ENCODE measurements at places on chromosomes 3 and 15. TPM values are rescaled to one million over a fixed set of nuclear protein-coding genes. Genes with fewer than 3 reads are reported as not detected.

Gene LRRC3B
- not detected for total RNA-seq

Gene PODXL2
- 2.9 TPM for total RNA-seq

Gene CCDC80
- total RNA-seq, result 206 TPM

Gene ZNF501
- total RNA-seq, result 2.8 TPM

Gene LNP1
- total RNA-seq, result 4.6 TPM

Gene KLF15
- 55.1 TPM for total RNA-seq

DNA sequence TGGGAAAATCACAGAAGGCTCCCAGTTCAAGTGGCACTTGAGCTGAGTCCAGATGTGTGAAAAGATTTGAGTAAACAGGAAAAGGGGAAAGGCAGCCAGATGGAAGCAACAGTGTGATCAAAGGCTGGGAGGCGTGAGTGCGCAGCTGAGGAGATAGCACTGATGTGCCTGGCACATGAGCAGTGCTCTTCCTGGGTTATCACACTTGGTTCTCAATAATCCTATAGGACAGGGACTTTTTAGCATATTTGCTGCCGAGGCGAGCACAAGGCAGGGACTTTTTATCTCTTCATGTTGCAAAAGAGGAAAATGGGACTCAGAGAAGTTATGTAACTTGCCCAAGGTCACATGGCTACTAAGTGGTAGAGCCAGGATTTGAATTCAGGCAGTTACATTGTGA lies 39.6 kb downstream of the CORO2B start:
- H3K27me3 ChIP-seq, result no peaks in the 10 kb centered on the region
- H3K4me1 ChIP-seq, result peaks cover 70% of the 10 kb centered on the region
- H3K4me3 ChIP-seq, result no peak overlapping the region
- H3K36me3 ChIP-seq, result no peaks in the 10 kb centered on the region
- no peak for DNase-seq

- no peaks in the 10 kb centered on the region for H3K36me3 ChIP-seq
- no peak overlapping the region for H3K27ac ChIP-seq
- H3K27me3 ChIP-seq, result no peaks in the 10 kb centered on the region
- no peaks in the 10 kb centered on the region for H3K4me1 ChIP-seq
- H3K4me3 ChIP-seq, result no peak overlapping the region
- no peak for DNase-seq
Measured at GRCh38 chr3:55166576-55167555, 239.0 kb upstream of the LRTM1 start.

- DNase-seq, result no peak
- no peak overlapping the region for H3K4me3 ChIP-seq
- H3K27ac ChIP-seq, result no peak overlapping the region
Measured at GRCh38 chr3:171876680-171877147, 33.6 kb downstream of the TMEM212 start.

- H3K27me3 ChIP-seq, result no peaks in the 10 kb centered on the region
Measured at GRCh38 chr15:69668963-69669362, 216.3 kb downstream of the RPLP1 start.

- no peaks in the 10 kb centered on the region for H3K36me3 ChIP-seq
- H3K4me1 ChIP-seq, result no peaks in the 10 kb centered on the region
- no peak for DNase-seq
- H3K27me3 ChIP-seq, result no peaks in the 10 kb centered on the region
Measured at GRCh38 chr3:54917862-54918261, 10.0 kb downstream of the LRTM1 start.

DNA sequence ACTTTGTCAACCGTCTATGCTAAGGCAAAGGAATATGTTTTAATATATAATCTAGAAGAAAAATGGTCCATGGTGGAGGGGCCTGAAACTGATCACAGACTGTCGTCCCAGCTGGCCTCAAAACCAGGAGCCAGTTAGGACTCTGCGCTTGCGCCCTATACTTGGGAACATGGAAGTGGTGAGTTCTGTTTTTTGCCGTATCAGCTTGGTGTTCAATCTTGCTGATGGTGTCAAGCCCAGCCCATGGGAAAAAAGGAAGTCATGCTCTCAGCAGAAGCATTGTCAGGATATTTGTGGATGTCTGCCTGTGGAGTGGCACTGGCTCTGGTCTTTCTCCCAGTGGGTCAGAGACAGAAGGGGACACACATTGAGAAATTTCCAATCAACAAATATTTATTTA lies 342.0 kb upstream of the CTDSPL start:
- DNase-seq, result no peak
- H3K4me3 ChIP-seq, result no peak overlapping the region
- peaks cover 13% of the 10 kb centered on the region for H3K4me1 ChIP-seq
- peaks cover 8% of the 10 kb centered on the region for H3K36me3 ChIP-seq
- H3K27me3 ChIP-seq, result no peaks in the 10 kb centered on the region

GRCh38 chr3:140843656-140844055 lies 98.0 kb upstream of the SLC25A36 start:
- H3K36me3 ChIP-seq, result no peaks in the 10 kb centered on the region
- no peak overlapping the region for H3K4me3 ChIP-seq
- H3K4me1 ChIP-seq, result no peaks in the 10 kb centered on the region

- no peak for DNase-seq
- H3K27me3 ChIP-seq, result no peaks in the 10 kb centered on the region
Measured at GRCh38 chr3:143552851-143553250, 295.4 kb downstream of the SLC9A9 start.

DNA sequence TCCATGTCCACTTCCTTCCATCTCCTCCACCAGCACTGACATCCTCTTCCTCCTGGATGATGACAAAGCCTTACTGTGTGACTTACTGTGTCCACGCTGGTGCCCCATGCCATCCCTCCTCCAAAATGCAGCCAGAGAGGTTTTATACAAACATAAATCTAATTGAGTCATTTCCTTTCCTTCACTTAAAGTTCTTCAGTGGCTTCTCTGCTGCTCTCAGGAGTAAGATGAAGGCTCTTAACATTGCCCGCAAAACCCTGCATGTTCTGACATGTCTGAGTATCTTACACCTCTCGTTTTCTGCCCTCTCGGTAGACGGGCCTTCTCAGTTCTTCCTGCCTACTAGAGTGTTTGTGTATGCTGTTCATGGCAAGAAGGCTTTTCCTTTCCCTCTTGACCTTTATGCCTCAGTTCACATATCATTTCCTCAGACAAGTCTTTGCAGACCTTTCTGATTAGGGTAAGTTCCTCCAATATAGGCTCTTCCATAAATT lies 175.5 kb downstream of the CFAP20DC start:
- DNase-seq, result no peak
- H3K27me3 ChIP-seq, result no peaks in the 10 kb centered on the region
- no peak overlapping the region for H3K27ac ChIP-seq
- H3K4me1 ChIP-seq, result no peaks in the 10 kb centered on the region
- no peak overlapping the region for H3K4me3 ChIP-seq

DNA sequence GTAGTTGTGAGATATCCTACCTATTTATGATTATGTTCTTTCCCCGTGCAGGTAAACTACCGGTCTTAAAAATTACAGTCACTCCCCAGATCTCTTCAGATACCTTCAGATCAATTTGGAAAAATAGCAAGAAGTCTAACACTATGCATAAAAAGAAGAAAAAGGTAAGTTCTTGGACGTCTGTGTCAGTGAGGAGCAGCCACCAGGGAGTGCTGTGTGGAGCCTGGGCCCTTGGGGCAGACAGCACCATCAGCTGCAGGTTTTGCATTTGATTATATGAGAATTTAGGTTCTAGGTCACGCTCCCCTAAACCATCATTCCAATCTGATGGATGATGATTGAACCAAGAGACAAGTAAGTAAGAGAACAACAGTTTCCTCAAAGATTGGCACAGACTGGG lies 8.9 kb upstream of the RNF7 start:
- no peak overlapping the region for H3K4me3 ChIP-seq
- no peaks in the 10 kb centered on the region for H3K27me3 ChIP-seq
- no peaks in the 10 kb centered on the region for H3K36me3 ChIP-seq
- no peak overlapping the region for H3K27ac ChIP-seq

DNA sequence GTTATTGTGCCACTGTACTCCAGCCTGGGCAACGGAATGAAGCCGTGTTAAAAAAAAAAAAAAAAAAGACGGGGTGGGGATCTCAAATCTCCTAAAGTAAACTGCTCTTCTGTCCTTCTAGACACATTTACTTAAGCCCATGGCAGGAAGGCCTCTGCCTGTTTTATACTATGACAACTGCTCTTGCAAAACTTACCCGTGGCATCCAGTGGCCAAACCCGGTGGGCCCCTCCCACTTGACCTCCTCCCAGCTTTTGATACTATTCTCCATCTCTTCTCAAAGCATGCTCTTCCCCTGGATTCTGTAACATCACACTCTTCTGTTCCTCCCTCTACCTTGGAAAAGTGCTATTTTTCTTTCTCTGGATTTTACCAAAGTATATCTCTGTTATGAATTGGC lies 112.2 kb downstream of the RFTN1 start:
- no peaks in the 10 kb centered on the region for H3K4me1 ChIP-seq
- no peak overlapping the region for H3K4me3 ChIP-seq
- no peaks in the 10 kb centered on the region for H3K27me3 ChIP-seq
- DNase-seq, result no peak
- H3K27ac ChIP-seq, result peak overlapping the region; percentile 22

DNA sequence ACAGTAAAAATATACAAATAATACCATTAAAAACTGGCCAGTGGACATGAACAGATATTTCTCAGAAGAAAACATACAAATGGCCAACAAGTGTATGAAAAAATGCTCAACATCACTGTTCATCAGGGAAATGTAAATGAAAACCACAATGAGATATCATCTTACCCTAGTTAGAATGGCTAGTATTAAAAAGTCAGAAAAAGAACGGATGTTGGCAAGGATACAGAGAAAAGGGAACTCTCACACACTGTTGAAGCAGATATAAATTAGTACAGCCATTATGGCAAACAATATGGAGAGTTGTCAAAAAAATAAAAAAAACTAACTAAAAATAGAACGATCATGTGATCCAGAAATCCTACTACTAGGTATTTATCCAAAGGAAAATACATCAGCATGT lies 222.7 kb upstream of the NAALADL2 start:
- H3K36me3 ChIP-seq, result no peaks in the 10 kb centered on the region
- H3K27ac ChIP-seq, result no peak overlapping the region
- H3K4me1 ChIP-seq, result no peaks in the 10 kb centered on the region
- no peaks in the 10 kb centered on the region for H3K27me3 ChIP-seq

DNA sequence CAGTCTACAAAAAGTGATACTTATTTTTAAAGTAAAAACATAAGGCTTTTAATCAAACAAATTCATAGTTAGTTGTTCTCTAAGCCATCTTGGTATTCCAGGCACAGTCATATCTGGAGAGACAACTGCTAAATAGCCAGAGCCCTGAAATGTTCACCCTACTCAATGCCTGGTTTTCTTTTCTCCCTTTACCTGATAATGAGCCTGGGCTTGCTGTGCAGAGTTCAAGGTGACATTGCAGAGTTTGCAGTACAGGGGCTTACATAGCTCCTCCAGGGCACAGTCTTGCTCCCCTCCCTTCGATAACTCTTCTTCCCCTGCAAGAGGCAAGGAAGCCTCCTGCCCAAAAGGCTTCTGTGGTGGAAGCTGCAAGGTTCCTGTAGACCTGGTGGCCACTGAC lies 4.3 kb downstream of the ZMAT3 start:
- H3K4me1 ChIP-seq, result no peaks in the 10 kb centered on the region
- H3K36me3 ChIP-seq, result peaks cover 13% of the 10 kb centered on the region
- H3K27ac ChIP-seq, result no peak overlapping the region
- no peaks in the 10 kb centered on the region for H3K27me3 ChIP-seq

- no peak overlapping the region for H3K4me3 ChIP-seq
- H3K27ac ChIP-seq, result no peak overlapping the region
Measured at GRCh38 chr3:100060685-100061484, 53.4 kb downstream of the FILIP1L start.

- no peak for DNase-seq
- H3K27ac ChIP-seq, result no peak overlapping the region
- H3K4me3 ChIP-seq, result no peak overlapping the region
- no peaks in the 10 kb centered on the region for H3K4me1 ChIP-seq
- no peaks in the 10 kb centered on the region for H3K36me3 ChIP-seq
Measured at GRCh38 chr3:98630416-98630815, 37.0 kb upstream of the CPOX start.

DNA sequence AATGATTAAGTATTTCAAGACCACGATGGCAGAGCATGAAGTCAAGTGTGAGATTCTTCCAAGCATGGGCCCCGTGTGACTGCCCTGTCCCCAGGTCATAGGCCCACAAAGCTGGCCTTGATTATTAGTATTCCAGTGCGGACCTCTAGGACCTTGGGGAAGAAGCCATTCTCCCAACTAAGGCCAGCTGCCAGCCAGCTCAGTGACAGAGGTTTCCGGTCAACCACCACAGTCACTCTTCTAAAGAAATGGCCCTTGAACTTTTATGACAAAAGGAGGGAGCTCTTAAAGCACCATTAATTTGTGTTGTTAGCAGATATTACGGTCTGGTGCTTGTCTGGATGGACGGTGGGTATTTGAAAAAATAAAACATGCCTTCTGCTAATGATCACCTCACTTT lies 28.0 kb downstream of the FAM3D start:
- H3K27me3 ChIP-seq, result no peaks in the 10 kb centered on the region
- no peak for DNase-seq
- no peak overlapping the region for H3K4me3 ChIP-seq
- H3K4me1 ChIP-seq, result no peaks in the 10 kb centered on the region
- no peaks in the 10 kb centered on the region for H3K36me3 ChIP-seq

DNA sequence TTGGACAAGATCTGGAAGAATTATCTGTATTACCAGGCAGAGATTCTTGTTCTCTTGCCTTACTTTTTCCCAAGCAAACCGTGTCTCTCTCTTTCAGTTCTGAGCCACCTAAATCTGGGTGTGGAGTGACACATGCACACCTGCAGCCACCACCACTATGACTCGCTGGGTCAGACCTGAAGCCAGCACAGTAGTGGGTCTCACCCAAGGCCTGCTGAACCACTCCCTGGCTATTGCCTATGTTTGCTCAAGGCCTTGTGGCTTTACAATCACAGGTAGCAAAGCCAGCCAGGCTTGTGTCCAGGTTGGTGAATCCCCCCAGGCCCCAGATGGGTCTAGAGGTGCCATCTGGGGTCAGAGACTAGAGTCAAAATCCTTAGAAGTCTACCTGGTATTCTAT lies 28.7 kb upstream of the COPB2 start:
- no peak for DNase-seq
- no peak overlapping the region for H3K27ac ChIP-seq
- no peaks in the 10 kb centered on the region for H3K27me3 ChIP-seq
- no peaks in the 10 kb centered on the region for H3K4me1 ChIP-seq

DNA sequence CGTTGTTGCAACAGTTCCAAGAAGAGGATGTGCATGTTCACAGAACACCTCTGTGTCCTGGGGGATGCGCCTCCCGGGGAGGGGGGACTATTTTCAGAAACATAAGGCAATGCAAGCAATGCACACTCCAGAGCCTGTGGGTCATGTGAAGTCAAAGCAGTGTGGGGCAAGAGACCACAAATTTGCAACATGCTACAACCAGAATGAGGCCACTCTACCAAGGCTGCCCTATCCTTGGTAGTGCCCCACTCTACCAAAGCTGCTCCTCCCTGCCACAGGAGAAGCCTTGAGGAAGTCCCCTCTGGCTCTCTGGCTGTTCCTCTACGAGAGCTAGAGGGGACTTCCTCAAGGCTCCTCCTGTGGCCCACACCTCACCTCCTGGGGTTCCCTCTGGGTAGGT lies 8.4 kb upstream of the NR2C2 start:
- H3K36me3 ChIP-seq, result peaks cover 4% of the 10 kb centered on the region
- no peaks in the 10 kb centered on the region for H3K4me1 ChIP-seq
- no peak for DNase-seq
- H3K27me3 ChIP-seq, result no peaks in the 10 kb centered on the region
- H3K27ac ChIP-seq, result no peak overlapping the region
